GM12865 (cell line): ENCODE measurements at places on chromosomes 7 and 10.
A peak's percentile ranks its signal among the peaks of the same experiment; 100 is the strongest.

GRCh38 chr7:69615685-69616084, 17.4 kb downstream of the AUTS2 start:
- no peak for DNase-seq

GRCh38 chr10:79068203-79068561, 584 bp upstream of the ZMIZ1 start:
- DNase-seq = peak; percentile 29

GRCh38 chr7:56110611-56111010, 4.3 kb upstream of the CHCHD2 start:
- no peak for DNase-seq

GRCh38 chr10:11553773-11554381, 57.6 kb downstream of the USP6NL start:
- peak; percentile 92 for DNase-seq

DNA sequence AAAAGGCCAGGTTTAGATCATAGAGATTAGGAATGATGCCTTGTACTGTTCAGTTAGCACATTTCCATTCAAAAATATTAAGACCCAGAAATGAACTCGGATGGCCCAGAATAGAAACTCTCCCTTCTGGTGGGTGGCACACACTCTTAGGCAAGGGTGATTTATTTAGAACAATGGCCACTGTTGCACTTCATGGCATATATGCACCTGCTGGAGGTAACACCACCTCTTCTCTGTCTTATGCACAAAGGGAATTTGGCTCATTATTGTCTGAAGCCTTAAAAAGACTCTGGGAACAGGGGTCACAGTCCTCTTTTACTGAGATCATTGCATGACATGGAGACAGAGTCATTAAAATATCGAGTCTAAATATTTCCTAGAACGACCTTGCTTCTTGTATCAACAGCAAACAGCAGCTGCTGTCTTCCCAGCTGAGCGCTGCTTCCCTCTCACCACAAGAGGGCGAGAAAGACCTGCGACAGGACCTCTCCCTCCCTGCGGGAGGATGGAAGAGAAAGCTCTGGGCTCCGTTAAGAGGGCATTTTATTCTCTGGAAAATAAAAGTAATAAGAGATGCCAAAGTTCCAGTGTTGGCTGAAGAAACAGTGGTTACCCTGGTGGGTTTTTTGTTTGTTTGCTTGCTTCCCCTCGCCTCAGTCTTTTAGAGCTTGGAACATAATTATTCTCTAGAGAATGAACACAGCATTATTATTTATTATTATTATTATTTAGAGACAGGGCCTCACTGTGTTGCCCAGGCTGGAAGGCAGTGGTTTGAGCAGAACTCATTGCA, 13.5 kb upstream of the BAMBI start:
- peak; percentile 73 for DNase-seq
